ENCODE measurements at places on chromosomes 5 and 9. TPM values are rescaled to one million over a fixed set of nuclear protein-coding genes. Genes with fewer than 3 reads are reported as not detected.

The GLIPR2 gene
- 39.3 TPM for polyA plus RNA-seq

The CLIC3 gene
- polyA plus RNA-seq: not detected

The TPPP gene
- polyA plus RNA-seq: 7.3 TPM

The PCDHA4 gene
- 1.00 TPM for polyA plus RNA-seq

The BAAT gene
- 0.47 TPM for polyA plus RNA-seq

The AQP3 gene
- polyA plus RNA-seq: 30.7 TPM

The MED7 gene
- polyA plus RNA-seq: 24.3 TPM

The ADAMTS19 gene
- 6.8 TPM for polyA plus RNA-seq

The SWI5 gene
- polyA plus RNA-seq: 31.6 TPM

The PLAC8L1 gene
- 2.4 TPM for polyA plus RNA-seq

The ADAMTS16 gene
- 72.4 TPM for polyA plus RNA-seq

The TAF11L5 gene
- polyA plus RNA-seq: not detected

The ARSI gene
- polyA plus RNA-seq: 2.6 TPM

The PCDHGB7 gene
- polyA plus RNA-seq: 17.3 TPM

The VCAN gene
- 398 TPM for polyA plus RNA-seq

The ARL10 gene
- polyA plus RNA-seq: 16.8 TPM

The KCNT1 gene
- polyA plus RNA-seq: 0.08 TPM

The PSAT1 gene
- 76.7 TPM for polyA plus RNA-seq

The GABRP gene
- polyA plus RNA-seq: 1.4 TPM

The PCDHGB5 gene
- 10.9 TPM for polyA plus RNA-seq

The ANKRD18A gene
- polyA plus RNA-seq: 5.3 TPM

The AQP7 gene
- polyA plus RNA-seq: 24.4 TPM
